ENCODE measurements at places on chromosomes 13 and 19.

DNA sequence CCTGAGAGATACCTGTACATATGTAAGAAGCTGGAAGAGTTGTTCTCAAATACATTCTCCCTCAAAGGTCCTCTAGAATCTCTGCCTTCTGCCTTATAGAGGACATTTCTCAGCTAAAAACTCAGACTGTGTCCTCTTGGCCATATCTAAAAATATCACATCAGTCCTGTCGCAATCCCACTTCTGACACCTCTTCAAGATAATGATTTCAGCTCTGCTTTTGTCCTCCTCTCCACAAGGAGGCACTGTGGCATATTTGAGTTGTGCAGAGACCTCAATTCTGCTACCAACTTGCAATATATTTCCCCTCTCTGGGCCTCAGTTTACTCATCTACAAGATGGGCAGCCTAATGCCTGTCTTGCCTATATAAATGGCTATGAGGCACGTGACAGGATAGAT is 16.6 kb downstream of the ADAMTS10 start:
- DNase-seq: no peak

DNA sequence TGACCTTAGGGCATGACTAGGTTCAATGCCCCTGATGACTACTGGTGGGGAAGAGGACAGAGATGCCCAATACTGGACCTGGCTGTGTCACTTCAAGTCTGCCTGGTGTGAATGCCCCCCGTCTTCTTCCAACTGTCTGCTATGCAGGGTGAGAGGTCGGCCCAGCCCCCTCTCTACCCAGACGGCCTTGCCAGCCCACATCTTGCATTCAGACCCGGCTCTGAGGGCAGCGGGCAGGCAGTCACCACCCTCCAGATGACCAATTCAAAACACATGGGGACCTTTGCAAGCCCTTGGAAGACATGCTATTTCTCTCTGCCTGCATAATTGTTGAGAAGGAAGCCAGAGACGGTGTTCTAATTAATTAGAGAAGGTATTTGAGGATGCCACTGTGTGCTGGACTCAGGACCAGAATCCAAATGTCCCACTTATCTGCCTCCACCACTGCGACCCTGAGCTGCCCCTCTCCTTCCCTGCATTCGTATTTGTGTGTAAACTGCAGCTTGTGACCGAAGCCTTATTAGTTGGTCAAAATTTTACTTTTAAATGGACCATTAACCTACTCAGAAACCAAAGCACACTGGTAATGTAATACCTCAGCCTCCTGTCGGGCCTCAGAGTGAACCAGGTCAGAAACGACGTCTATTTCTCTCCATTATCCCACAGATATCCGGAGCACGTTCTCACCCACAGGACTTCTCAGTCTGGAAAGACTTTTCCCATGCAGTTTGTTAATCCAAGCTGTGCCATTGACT is 407.0 kb downstream of the ZNF536 start:
- DNase-seq: no peak

GRCh38 chr13:49444524-49445395 is 686 bp downstream of the SETDB2 start:
- DNase-seq: no peak

DNA sequence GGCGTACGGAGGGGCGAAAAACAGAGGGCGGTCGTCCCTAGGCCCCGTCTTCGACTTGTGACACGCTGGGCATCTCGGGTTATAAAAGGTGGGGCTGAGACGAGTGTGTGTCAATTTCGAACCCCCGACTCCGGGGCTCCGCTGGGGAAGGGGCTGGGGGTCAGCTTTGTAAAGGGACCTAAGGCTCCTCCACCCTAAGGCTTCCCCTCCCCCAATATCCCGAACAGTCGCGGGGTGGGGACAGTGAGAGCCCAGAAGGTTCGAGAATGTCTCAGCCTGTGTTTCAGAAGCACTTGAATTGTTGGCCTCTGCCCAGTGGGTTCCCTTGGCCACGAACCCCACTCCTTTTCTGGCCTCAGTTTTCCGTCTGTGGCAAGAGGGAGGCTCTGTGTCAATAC is 450 bp downstream of the SELENOW start:
- no peak for DNase-seq

DNA sequence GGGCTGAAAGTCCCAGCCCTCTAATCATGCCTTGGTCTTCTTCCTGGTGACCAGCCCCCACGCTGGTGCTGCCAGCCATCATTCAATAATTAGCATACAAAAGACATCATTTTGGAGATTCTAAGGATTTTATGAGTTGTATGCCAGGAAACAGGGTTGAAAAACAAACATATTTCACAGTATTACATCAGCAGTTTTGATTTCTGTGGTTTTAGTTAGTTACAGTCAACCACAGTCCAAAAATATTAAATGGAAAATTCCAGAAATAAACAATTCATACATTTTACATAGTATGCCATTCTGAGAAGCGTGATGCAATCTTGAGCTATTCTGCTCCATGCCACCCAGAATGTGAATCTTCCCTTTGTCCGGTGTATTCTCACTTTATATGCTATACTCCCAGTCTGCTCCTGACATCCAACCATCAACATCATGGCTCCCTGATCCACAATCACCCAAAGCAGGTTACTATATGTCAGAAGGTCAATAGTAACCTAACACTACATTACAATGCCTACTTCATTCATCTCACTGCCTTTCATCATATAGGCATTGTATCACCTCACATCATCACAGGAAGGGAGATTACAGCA is 49.2 kb downstream of the STOML3 start:
- no peak for DNase-seq

DNA sequence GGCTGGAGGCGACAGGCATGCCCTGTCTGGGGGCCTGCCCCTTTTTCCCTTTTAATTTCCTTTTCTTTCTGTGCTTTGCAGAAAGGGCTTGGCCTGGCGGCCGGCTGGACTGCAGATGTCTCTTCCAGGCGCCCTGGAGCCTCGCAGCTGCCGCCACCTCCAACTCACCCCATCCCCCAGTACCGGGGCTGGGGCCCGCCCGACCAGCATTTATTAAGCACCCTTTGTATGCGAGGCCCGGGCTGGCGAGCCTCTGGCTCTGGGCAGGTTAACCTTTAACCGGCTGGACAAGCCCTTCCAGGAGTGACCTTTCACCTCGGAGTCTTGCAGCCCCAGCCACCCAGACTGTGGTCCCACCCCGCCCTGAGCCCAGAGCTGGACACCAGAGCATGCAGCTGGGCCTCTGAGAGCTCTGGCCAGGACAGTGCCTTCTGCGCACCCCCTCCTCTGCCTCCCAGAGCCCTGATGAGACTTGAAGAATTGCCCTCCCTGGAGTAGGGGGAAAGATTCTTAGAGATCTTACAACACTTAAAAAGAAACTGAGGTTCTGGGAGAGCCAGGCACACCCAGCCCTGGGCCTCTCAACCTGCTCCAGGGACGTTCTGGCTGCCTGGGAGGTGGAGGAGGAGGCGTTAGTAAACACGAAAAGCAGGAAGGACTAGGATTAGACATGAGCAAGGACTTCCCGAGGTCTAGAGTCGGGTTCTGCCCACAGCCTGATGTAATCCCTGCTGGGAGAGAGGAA is 1.1 kb upstream of the NR2F6 start:
- peak; percentile 67 for DNase-seq

- DNase-seq: no peak
These were observed 44.0 kb upstream of the PCCA start for GRCh38 chr13:100044936-100045335.

GRCh38 chr13:104773775-104774174 is 1707.6 kb upstream of the SLC10A2 start:
- DNase-seq: no peak

- peak; percentile 18 for DNase-seq
These were observed 450.4 kb downstream of the FGF9 start for GRCh38 chr13:22121146-22121739.

GRCh38 chr13:35342440-35342839 is 134.0 kb downstream of the MAB21L1 start:
- DNase-seq: no peak

GRCh38 chr19:38485541-38486285 is 52.2 kb downstream of the RYR1 start:
- no peak for DNase-seq

GRCh38 chr13:43720780-43721397 is 65.9 kb downstream of the ENOX1 start:
- no peak for DNase-seq

GRCh38 chr19:52590728-52591127 is 20.6 kb downstream of the ZNF701 start:
- DNase-seq: no peak

DNA sequence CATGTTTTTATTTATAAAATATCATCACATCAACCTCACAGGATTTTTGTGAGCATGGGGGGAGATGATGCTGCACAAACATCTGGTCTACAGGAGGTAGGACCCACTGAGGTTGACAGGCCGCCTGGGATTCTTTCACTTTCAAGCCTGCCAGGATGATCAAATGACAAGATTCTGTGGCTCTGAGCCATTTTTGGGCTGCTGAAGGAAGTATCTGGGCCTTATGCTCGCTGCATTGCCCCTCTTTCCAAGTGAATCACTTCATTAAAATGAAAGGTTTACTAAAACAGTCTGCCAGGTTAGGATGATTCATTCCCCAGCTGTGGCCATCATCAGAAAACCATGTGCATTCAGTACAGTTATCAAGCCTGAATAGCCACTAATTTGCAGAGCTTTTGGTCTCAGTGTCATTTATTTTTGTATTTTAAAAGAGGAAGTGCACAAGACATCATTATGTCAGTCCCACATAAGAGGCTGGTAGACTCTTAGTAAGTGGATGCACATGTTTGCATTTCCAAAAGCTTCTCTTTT is 34.4 kb downstream of the STARD13 start:
- no peak for DNase-seq

GRCh38 chr13:79379274-79379673 is 26.8 kb downstream of the RBM26 start:
- DNase-seq: no peak

DNA sequence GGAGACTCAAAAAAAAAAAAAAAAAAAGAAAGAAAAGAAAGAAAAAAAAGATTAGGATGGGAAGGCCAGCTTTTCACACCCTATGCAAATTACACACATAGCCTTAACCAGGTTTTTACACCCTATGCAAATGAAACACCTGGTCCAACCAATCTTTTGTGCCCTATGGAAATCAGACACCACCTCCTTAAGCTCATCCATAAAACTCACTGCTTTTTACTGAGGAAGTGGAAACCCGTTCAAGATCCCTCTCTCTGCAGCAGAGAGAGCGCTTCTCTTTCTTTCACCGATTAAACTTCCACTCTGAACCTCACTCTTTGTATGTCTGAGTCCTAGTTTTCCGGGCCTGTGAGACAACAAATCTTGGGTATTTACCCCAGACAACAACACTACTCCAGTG is 25.3 kb upstream of the HOMER3 start:
- DNase-seq: no peak

GRCh38 chr13:111460548-111461444 is 140.4 kb downstream of the TEX29 start:
- peak; percentile 64 for DNase-seq

- DNase-seq: no peak
These were observed 5.0 kb upstream of the ZNF230 start for GRCh38 chr19:43997631-43998290.

GRCh38 chr13:40506592-40507446 is 159.6 kb downstream of the FOXO1 start:
- DNase-seq: no peak

DNA sequence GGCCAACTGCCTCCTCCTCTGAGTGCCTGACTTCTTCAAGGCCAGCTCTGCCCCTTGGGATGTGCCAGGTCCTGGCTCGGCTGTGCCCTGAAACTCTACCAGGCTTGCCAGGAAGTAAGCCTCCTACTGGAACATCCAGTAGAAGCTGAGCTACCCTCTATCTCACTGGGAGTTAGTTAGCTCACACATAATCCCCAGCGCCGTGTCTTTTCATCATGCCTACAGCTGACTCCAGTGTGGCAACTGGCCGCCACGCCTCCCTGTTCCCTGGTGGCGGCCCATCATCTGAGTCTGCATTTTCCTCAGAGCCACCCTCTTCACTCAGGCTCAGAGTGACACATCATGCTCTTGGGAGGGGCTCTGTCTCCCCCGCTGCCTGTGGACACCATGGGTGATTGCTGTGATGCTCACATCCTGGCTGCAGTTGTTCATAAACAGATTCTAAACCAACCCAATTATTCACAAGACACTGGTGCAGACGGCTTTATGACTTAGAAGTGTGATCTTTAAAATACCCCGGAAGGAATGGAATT is 131.9 kb upstream of the IRS2 start:
- no peak for DNase-seq

DNA sequence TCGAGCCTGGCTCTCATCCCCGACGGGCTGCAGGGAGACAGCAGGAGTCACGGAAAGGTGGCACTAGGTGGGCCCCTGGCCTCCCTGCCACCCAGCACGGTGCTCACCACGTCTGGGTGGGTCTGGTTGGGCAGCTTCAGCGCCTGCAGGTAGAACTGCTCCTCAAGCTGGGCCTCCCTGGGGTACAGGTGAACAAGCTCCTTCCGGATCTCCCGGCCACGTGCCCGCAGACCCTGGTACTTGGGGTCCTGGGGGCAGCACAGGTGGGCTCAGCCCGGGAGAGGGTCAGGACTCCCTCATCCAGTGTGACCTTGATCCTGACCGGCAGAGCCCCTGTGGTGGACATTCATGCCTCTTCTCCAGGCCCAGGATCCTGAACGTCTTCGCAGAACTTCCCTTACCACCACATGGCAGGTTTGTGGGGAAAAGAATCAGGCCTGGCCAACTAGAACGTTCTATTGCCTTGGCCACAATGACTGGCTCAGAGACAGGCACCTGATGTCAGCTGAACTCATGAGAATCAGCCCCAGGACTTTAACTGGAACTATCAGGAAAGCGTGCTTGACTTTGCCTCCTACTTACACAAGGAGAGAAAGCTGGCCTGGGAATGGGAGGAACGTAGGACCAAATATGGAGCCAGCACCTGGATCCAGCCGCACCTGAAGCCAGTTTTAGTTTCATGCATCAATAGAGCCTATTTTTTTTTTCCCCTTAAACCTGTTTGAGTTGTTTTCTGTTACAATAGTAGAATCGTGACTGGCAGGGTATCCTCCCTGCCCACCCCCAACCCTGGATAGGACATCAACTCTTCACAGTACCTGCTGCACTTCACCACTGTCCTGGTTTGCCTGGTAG is 8.9 kb downstream of the SARS2 start:
- DNase-seq: no peak

- no peak for DNase-seq
These were observed 9.8 kb downstream of the SHISA7 start for GRCh38 chr19:55433292-55433691.

DNA sequence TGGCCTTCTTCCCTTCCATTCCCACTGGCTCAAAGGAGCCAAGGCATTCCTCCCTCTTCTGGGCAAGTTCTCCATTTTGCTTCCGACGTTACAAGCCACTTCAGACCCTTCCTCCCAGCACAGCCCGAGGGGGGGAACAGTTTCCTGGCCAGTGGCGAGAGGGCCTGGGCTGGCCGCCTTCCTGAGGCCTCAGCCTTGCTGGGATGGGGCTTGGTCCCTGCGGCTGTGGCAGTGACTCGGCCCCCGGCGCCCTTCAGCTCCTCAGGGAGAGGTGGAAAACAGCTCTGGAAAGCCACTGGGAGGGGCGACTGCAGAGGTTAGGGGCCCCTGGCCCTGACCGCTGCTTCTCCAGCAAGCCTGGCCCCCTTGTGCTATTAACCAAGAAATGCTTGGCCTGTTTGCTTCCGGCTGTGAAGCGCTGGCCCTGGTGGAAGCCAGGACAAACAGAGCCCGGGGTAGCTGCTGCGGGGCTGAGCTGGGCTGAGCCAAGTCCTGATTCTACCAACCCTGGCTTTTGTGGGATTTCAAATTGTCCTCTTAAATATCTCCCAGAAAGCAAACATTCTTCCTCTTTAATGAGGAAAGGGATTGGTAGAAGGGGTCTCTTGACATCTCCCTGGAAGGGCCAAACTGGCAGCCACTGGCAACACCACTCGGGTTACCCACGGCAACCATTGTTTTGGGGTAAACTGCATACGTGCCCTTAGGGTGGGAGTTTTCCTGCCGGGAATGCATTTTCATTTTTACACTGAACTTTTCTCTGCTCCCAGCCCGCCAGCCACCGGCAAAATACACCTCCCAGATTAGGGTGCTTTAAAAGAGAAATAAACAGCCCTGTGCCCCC is 38.7 kb downstream of the C13orf46 start:
- DNase-seq: no peak

Measured in glutamatergic neuron (in vitro differentiated cells).